DMS79 (cell line): ENCODE measurements at places on chromosomes 2 and 18.

DNA sequence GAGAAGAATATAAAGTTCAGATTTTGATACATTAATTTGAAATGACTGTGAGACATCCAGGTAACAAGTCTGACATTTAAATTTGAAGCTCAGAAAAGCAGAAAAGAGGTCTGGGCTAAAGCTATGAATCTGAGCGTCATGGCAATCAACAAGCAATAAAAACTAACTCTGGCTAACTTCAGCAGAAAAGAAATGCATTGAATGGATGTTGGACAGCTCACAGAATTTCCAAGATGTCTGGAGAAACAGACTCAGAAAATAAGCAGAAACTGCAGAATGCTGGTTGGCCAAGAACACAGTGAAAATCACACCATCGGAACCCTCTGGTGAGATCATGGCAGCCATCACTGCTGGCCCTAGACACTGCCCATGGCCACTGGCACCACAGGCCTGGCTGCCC, 366.6 kb downstream of the METTL4 start:
- DNase-seq = no peak

DNA sequence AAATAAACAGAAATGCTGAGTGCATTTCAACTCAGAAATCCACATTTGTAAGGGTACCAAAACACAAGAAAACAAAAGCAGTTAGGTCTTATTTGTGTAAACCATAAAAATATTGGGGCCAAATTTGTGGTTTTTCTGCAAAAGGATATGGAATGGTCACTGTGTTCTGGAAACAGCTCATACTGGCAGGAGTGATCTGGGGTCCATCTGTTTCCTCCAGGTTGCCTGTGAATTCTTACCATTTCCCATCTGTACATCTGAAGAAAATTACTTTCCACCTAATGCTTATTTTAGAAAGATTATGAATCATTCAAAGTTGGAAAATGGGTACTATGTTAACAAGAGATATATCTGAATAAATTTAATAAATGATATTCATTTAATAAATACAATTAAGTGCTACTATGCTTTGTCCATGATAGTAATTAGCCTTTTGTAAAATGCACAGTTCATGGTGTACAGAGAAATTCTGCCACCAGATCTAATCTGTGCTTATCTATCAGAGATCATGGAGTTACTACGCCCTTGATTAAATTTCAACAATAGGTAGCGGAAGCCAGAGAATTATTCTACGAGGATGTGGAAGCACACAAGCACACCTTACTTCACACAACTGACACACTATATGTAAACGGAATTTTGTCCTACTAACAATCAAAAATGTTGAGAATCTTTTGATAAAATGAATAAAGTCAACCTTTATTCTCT, 10.9 kb downstream of the ALS2 start:
- DNase-seq = no peak

DNA sequence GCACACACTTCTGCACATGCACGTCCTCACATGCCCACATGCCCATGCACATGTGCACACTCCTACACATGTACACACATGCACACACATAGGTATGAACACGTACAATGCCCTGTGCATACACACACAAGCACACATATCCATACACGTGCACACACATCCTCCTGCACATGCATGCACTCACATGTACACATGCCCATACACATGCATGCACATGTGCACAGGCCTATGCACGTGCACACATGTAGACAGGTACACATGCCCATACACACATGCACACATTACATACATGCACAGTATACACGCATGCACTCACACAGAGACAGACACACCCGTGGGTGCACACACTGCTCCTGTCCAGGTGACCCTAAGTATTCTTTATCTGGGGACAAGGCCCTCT, 34.3 kb downstream of the GPC1 start:
- DNase-seq = no peak

DNA sequence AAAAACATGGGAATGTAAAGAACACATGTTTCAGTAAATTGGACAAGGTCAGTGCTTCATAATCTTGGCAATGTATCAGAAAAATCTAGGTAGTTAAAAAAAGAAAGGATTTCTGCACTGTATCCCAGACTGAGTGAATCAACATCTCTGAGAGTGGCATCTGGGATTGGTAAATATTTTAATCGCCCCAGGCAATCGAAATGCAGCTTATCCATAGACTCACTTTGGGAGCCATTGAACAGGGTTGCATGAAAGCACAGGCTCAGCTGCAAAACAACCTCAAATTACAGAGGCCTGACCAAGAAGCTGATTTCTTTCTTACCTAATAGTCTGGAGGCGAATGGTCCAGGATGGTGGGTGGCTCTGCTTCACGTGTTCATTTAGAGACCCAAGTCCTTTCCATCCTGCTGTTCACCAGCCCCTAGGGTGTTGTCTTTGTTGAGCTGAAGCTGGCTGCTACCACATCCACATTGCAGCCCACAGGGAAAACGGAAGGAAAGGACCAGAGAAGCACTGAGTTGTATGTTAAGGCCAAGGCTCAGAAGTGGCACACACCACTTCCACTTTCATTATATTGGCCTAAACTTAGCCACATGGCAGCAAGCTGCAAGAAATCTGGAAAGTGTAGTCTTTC, 59.0 kb downstream of the MOGAT1 start:
- no peak for DNase-seq

- no peak for DNase-seq
Observed at GRCh38 chr2:239569401-239570090, 168.7 kb upstream of the HDAC4 start.

- DNase-seq = no peak
Observed at GRCh38 chr2:106147665-106148064, 46.4 kb downstream of the UXS1 start.

GRCh38 chr2:49686291-49686690, 532.0 kb upstream of the FSHR start:
- no peak for DNase-seq

DNA sequence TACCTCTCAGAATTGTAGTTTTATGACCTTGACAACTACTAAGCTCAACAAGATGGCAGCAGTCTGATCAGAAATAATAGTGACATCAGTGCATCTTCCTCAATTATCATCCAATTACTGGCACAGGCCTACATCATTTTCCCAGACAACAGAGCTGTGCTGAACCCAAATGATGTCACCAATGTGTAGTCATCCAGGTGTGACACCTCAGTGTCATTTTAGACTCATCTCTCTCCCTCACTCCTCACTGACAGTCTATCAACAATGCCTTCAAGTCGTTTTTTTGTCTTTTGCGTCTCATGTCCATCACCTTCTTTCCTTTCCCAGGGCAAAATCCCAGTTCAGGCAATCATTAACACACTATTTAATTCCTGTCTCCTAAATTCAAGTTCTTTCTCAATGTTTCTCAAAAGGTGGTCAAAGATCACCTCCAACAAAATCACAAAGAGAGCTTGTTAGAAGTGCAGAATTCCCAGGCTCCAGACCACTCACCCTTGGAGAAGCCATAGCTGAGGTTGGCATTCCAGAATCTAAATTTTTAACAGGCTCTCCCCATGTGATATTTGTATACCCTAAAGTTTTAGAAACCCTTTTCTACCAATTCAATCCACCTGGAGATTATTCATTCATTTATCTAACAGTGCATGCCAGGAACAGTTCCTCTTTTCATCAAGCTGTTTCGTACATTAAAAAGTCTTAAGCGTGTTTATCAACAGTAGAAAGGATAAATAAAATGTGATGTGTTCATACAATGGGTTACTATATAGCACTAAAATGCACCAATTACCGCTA, 125.3 kb upstream of the KLF7 start:
- no peak for DNase-seq

DNA sequence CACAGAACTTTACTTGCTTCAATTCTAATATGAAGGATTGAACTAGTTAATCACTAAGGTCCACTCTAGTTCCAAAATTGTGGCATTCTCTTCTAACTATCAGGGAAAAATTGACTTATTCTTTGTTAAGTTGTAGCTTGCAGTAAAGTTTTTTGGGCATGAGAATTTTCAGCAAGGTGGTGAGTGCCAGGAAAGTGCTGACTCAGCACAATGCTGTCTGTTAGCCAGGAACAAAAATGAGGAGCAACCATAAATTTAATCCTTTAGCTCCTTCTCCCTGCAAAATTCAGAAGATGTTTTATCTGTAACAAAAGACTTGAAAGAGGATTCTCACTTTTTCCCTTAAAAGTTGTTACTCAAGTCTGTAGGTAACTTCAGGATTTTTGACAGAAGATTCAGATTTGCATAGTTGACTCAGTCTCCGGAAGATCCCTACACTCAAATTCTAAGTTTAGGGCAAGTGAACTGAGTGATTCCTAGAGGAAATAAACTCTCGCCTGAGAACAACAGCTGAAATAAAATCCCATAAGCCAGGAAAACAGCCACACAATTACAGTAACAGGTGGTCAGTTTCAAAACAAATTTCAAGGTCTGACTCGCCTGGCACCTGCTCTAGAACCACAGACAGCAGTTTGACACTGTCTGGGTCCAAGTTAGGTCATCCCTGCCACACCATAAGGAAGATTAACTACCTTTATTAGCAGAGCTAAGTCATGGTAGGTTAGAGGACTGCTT, 20.2 kb upstream of the DARS1 start:
- DNase-seq = no peak

GRCh38 chr2:159938395-159938794, 124.0 kb downstream of the PLA2R1 start:
- DNase-seq = no peak

DNA sequence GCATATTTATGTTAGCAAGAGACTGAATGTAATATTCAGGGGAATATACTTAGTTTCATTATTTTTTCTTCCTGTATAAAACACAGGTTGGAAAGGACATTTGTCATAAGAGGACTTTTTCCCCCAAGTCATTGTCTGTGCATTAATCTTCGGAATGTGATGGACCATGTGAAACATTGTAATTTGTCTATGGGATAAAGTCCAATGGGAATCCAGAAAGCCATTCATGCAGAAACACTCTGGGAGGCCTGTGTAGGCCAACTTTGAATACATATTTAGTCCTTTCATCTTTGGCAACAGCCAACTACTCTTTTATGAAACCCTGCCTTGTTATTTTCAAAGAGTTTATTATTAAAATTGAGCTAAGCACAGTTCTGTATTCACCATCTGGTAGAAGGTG, 386.4 kb downstream of the PIK3C3 start:
- DNase-seq = no peak

- DNase-seq = no peak
Observed at GRCh38 chr2:109403841-109404201, 209.9 kb downstream of the SEPTIN10 start.

GRCh38 chr2:75986617-75987016, 275.9 kb upstream of the GCFC2 start:
- DNase-seq = no peak

GRCh38 chr2:54482715-54483114, 26.6 kb downstream of the SPTBN1 start:
- DNase-seq = no peak

DNA sequence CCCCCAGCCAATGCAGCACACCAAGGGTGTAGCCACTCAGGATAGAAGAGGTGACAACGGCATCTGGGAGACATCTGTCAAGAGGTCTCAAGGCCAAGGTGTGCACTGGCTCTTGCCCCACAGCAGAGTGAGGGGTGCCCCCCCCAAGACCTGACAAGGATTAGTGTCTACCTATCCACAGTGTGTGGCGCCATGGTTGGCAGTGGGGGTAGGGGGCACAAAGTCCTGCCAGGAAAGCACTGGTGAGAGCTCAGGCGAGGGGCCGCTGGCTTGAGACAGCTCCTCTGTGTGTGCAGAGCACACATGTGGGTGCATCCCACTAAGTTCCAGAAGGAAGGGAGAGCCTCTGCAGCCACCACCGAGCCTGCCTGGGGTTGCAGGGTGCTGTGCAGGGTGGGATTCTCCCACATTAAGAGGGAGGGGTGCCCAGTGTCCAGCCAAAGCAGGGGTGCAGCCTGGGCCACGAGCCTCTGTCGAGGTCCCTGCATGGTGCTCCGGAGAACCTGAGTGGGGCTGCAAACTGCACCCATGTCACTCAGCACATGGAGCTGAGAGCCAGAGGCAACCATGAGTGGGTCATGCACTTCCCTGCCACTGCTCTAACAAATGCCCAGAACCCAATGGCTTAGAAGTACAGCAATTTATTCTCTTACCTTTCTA, 311.2 kb upstream of the HDAC4 start:
- DNase-seq = no peak

- no peak for DNase-seq
Observed at GRCh38 chr2:148812306-148812705, 62.7 kb upstream of the KIF5C start.

GRCh38 chr2:234267534-234267933, 217.0 kb downstream of the SPP2 start:
- no peak for DNase-seq

GRCh38 chr2:40432921-40433483, 18.9 kb downstream of the SLC8A1 start:
- no peak for DNase-seq

- no peak for DNase-seq
Observed at GRCh38 chr2:72389447-72389846, 241.8 kb upstream of the CYP26B1 start.

DNA sequence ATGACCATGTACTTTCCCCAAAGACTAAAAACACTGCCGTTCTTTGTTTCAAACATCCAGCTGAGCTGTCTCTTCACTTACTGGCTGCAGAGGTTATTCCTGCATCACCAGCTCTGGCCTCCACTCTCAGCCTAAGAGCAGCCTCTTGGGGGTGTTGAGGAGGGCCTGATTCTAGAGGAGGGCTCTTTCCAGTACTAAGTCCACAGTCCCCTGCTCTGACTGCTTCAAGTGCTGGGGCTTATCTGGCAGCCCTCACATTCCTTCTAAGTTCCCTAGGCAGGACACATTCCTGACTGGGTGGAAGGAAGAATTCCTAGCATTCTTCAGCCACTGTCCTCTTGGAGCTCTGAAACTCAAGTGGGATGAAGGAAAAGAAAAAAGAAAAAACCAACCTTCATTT, 32.9 kb upstream of the EHBP1 start:
- DNase-seq = no peak

DNA sequence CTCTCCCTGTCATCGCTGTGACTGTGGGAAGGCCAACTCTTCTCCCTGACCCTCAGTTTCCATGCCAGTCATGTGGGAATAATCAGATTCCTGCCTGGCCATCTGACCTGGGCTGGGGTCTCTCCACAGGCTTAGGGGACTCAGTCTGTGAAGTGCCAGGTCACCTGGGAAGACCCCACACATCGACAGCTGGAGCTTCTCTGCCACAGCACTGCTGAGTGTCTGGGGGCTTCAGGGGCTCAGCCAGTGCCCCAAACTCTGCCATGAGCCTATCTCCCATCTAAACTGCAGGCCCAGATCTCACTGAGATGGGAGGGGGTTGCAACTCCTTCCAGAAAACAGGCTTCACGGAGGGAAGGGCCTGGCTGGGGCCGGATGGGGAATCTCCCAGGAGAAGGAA, 42.0 kb upstream of the OTOS start:
- DNase-seq = no peak

- no peak for DNase-seq
Observed at GRCh38 chr2:149826471-149827125, 239.0 kb upstream of the MMADHC start.

- DNase-seq = no peak
Observed at GRCh38 chr2:234502919-234503285, 6.0 kb upstream of the ARL4C start.

- no peak for DNase-seq
Observed at GRCh38 chr18:22710673-22711191, 222.4 kb upstream of the RBBP8 start.

DNA sequence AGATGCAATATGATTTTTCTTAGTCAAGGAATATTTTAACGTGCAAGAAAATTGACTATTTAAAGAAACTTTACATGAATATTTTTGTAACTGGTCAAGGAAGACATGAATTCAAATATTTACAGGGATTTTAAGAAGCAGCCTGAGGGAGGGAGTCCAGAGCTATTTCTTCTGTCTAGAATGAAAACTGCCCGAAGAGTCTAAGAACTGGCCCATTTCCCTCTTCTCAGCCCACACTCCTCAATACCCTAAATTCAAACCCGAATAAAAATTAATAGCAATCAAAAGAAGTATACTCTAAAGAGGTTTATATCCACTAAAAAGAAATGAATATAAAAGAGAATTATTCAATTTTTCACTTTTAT, 6.5 kb upstream of the NDUFV2 start:
- no peak for DNase-seq
